ENCODE measurements at places on chromosomes 6 and 20.

DNA sequence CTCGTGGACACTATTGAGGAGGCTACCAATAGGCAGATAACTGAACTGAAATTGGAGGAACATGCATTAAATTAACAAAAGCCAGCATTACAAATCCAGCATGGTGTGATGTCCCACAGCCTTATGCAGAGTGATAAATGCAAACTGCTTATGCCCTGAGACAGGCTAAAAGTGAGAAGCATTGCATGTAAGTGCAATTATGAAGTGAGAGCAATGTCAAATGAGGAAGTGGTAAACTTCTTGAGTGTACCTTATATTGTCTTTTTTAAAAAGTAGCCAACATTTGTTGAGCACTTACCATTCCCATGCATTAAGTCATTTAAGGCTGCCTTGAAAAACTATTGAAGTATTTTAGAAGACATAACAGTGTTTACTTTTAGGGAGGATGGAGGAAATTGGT is 212.2 kb downstream of the TBC1D7 start:
- DNase-seq = no peak

DNA sequence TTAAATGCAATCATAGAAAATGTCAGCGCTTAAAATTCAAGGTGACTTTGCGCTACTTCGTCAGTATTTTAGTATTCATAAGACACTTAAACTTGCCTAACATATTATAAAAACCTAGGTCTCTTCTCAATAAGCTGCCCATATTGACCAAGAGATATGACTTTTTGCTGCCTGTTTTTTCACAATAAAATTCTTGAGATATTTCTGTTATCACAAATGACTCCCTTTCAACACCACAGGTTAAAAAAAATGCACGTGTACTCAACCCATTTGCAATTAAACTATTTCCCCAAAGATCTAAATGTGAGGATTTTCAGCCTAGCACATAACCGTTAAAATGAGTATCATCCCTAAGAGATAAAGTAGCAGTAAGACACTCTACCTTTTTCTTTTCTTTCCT is 10.7 kb downstream of the ATXN1 start:
- DNase-seq = no peak

GRCh38 chr6:33812669-33813068 is 8.9 kb upstream of the MLN start:
- DNase-seq = no peak

- no peak for DNase-seq
Observed at GRCh38 chr6:24513602-24514001, 18.8 kb downstream of the ALDH5A1 start.

DNA sequence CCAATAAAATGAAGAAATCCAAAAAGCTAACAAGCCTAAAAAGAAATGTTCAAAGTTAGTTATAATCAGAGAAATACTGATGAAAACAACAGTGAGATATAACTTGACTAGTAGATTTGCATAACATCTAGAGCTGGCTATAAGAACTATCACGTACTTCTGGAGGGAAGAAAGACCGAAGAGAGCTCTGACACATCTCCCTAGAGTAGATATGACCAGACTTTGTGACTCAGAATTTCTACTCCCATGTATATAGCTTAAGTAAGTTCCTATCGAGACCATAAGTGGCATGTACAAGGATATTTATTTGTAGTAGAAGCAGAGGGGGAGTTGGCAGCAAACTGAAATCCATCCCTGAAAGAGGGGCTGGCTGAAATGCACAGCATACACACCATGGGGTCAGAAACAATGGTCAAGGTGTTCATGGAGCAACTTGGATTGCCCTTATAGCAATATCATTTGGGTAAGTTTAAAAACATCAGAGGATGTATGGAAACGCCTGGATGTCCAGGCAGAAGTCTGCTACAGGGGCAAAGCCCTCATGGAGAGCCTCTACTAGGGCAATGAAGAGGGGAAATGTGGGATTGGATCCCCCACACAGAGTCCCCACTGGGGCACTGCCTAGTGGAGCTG is 25.6 kb upstream of the IL17A start:
- no peak for DNase-seq

GRCh38 chr6:137894779-137895385 is 27.8 kb downstream of the TNFAIP3 start:
- no peak for DNase-seq

DNA sequence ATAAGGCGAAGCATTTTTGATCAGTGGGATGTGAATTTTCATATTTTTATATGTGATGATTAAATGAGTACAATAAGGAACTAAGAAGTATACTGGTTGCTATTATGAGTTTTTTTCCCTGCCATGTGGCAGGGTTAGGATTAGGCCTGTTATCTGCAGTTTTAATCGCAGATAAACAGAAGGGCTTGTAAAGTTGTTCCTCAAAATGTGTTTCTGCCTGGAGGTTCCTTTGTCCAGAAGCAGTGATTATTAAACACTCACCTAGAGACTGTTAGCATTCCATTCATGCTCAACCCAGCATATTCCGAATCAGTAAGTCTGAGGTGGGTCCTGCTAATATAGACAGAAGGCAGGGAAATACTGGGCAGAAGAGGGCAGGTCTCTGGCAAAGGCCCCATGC is 316.0 kb downstream of the CLIC5 start:
- no peak for DNase-seq

Measured in left colon (tissue), 2 donors.